T-helper 1 cell (primary cell): ENCODE measurements at places on chromosomes 1 and 21.

- no peak for DNase-seq
Measured at GRCh38 chr21:39655589-39655988, 42.8 kb downstream of the B3GALT5 start.

DNA sequence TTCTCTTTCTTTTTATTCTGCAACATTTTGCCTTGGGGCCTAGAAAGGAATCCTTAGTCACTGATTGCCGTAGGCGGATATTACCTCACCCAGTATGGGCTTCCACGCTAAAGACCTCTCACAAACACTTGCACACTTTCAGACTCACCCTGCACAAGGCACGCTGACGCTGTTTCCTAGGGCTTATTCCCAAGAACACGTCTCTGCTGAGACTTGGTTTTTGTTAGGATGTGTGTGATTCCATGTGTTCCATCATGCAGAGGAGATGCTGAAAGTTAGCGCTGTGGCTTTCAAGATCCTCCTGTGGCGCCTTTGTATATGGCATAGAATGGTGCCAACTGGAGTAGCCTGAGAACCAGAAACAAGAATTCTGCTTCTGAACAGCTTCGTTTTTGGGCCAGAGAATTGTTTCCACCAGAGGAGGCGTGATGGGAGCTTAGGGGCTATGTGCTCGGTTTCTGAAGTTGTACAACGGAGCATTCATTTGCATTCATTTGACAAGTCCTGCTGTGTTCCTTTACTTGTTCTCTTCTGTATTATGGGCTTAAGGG lies 297.0 kb downstream of the DISC1 start:
- no peak for DNase-seq

DNA sequence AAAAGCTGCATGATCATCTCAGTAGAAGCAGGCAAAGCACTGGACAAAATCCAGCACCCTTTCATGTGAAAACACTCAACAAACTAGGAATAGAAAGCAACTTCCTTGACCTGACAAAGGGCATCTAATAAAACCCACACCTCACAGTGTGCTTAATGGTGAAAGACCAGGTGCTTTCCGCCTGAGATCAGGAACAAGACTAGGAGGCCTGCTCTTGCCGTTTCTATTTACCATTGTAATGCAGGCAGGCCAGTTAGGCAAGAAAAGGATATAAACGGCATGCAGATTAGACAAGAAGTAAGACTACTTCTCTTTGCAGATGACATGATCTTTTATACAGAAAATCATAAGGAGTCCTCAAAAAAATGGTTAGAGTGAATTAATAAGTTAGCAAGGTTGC lies 37.2 kb downstream of the SLC37A1 start:
- DNase-seq: no peak

GRCh38 chr1:84163123-84163931 lies 19.3 kb downstream of the PRKACB start:
- DNase-seq: no peak

- no peak for DNase-seq
Measured at GRCh38 chr1:76833151-76833550, 34.1 kb upstream of the ST6GALNAC5 start.

DNA sequence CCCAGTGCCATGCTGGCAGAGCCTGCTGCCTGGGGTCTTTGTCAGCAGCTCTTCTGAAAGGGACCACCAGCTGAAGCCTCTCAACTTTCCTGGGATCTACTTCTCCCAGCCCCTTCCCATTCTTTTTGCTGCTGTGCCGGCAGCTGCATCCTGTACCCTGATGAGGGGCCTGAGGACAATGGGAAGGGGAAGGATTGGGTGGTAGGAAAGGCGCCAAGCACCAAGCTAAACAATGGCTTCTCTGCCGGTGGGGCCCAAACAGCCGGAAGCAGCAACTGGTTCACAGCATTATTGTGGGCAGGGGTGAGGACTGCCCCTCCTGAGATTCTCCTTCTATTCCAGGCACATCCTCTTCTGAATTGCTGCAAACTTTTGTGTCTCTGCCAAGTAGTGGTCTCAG lies 5.0 kb upstream of the EFCAB14 start:
- no peak for DNase-seq

- no peak for DNase-seq
Measured at GRCh38 chr1:19369396-19370090, 57.4 kb downstream of the SLC66A1 start.

- DNase-seq: no peak
Measured at GRCh38 chr1:42335809-42336518, 929 bp upstream of the FOXJ3 start.

- no peak for DNase-seq
Measured at GRCh38 chr1:94385308-94385929, 32.8 kb upstream of the ABCD3 start.

DNA sequence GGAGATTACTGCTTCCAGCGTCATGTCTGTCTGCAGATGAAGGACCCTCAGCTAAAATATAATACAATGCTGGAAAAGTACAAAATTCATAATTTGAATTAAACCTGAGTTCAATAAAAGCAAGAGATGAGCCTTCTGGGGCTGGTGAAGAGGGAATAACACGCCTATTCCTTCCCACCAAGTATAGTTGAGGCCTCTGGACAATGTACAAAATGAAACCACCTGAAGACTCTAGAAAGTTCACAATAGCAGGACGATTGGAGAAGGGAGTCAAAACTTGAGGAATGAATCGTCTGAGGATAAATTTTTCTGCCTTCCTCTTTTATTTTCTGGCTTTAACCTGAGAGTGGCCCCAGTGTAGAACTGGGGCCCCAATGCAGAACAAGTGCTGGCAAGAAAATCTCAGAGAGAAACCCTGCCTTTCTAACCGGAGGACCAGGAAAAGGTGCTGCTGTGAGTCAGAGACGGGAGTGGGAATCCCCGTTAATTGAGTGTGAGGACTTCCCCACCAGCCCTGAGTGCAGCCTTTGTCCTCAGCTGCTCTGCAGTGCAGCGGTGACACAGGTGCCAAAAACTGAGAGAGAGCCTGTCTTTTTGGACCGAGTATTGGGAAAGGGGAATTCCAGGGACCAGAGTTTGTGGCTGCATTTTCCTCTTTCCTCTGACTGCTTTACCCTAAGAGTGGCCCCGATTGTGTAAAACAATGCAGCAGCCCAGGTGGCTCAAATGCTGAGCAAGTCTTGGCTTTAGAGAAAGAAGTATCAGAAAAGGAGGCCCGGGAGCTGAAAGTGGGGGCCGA lies 264.9 kb downstream of the DYRK1A start:
- no peak for DNase-seq

DNA sequence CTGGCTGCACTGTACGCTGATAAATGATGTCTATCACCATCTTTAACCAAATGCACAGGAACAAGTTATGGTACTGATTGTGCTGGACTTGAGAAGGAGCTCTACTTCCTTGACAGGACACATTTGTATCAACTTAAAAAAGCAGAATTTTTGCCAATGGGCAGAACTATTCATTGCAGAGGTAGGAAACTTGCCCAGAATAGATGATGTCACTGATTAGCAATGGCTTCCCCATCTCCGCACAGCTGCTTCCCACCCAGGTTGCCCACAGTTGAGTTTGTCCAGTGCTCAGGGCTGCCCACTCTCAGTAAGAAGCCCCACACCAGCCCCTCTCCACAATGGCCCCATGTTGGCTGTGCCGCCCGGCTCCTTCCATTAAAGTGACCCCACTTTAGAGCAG lies 33.4 kb downstream of the CAPN2 start:
- no peak for DNase-seq
